ENCODE measurements at places on chromosomes 1 and 21.
A peak's percentile ranks its signal among the peaks of the same experiment; 100 is the strongest.

DNA sequence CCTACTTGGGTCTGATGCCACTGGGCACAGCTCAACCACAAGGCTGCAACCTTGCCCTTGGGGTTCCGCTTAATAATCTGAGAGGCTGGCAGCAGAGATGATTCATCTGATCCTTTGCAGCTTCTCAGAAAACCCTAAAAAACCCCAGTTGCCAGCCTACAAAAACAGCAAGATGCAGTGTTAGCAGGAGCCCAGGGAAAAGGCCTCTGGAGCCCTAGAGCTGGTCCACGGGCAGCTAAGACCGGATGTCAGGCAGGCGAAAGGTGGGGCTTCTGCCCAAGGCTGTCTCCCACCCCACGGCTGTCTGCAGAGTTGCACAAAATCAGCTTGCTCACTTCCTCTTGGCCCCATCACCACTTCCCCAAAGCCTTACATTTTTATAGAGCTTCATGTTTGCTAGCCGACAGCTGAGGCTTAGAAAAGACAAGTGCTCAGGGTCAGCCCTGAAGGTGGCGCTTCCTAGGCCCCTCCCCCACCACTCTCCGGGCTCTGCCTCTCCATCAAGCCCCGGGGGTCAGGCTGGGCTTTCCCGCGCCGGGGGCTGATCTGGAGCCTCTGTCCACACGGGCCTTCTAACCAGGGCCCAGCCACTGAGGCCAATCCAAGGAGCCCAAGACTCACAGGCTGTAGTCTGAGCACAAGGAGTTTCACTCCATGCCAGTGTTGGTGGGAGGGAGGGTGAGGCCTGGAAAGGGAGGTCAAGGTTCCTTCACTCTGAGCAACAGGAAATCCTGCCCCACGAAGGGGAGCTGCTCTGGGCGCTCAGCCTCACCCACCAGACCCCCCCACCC, 4.2 kb upstream of the ADORA3 start:
- peak; percentile 79 for DNase-seq

- no peak for DNase-seq
Observed at GRCh38 chr1:16352842-16353535, 709 bp upstream of the FBXO42 start.

- DNase-seq = no peak
Observed at GRCh38 chr21:29056005-29056404, 17.4 kb downstream of the CCT8 start.

- DNase-seq = peak; percentile 82
Observed at GRCh38 chr1:145962157-145963102, 1.9 kb downstream of the ANKRD34A start.

GRCh38 chr1:184191181-184191621, 139.7 kb downstream of the TSEN15 start:
- peak; percentile 76 for DNase-seq

DNA sequence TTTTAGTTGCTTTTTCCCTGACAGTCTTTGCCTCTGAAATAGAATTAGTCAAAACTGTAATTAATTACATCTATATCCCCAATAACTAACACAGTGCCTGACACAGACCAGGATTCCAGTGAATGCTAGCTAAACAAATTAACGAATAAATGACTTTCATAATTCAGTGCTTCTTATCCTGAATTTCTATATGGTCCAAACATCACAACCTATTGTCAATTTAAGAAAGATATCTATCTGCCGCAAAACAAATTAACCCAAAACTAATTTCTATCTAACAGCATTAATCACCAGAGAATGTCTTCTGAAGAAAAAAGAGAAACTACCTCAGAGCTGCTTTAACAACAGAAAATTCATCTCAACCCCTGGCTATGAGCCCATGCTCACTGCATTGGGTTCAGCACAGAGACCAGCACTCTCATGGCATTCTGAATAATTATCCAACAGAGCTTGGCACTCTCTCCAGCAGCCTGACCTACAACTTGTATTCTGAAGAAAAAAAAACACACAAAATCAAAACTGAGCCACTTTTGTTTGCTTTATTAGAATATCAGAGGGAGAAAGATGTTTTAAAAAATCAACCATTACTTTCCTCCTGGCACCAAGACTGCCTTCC, 547.3 kb upstream of the BEND5 start:
- DNase-seq = peak; percentile 47

DNA sequence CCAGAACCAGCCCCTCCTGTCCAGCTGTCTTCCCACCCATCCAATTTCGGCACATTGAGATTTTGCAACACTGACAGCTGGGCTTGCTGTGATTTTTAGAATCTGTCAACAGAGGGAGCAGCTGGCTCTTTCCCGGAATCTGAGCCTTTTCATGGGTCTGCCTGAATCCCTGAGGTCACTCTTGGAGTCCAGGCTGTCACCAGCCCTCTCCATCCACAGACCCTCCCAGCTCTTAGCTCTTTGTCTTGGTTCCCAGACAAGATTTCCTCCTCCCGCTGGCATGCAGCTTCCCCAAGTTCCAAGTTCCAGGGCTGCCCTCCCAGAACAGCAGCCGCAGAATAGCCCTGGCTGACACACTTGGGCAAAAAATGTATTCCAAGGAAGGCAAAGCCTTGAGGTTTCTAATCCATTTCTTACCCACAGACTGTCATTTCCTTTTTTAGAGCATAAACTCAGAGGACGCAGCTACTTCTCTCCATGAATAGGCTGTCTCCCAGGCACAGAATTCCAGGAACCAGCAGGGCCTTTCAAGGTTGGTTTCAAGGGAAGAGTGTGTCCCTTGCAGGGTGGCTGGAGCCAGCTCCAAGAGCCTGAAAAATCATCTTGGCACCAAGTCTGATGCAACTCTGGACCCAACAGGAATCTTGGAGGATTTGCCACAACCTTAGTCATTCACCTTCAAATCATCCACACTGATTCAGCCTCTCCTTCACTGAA, 7.1 kb upstream of the TMEM61 start:
- DNase-seq = peak; percentile 60

Measured in Ammon's horn (tissue), 1 donor.